ENCODE measurements at places on chromosomes 1 and 21.

GRCh38 chr1:165612062-165612461 is 19.0 kb upstream of the MGST3 start:
- DNase-seq, result no peak

DNA sequence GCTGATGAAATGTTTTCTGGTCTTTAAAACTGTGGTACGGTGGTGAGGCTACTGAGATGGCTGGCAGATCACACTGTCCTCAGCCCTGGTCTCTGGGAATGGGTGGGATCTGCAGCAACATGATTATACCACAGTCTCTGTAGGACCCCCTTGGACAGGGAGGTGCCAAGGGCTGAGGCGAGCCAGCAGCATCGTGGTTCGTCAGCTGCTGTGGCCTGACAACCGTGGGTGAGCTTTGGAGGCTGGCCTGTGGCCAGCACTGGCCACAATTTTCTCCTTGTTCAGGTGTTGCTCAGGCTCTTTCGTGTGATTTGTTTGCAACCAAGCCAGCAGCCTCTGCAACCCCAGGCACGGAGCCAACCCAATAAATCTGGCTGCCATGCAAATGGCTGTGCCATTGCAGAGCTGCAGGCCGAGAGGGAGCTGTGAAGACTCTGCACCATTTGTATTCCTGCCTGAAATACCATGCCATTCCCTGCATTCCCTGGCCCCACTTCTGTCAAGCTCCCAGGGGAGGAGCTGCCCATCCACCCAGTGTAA is 70.9 kb downstream of the PCP4 start:
- peak; percentile 41 for DNase-seq

- DNase-seq, result no peak
These were observed 453.2 kb downstream of the PTPRU start for GRCh38 chr1:29689372-29690030.

GRCh38 chr1:27770293-27770830 is 2.7 kb upstream of the STX12 start:
- no peak for DNase-seq

DNA sequence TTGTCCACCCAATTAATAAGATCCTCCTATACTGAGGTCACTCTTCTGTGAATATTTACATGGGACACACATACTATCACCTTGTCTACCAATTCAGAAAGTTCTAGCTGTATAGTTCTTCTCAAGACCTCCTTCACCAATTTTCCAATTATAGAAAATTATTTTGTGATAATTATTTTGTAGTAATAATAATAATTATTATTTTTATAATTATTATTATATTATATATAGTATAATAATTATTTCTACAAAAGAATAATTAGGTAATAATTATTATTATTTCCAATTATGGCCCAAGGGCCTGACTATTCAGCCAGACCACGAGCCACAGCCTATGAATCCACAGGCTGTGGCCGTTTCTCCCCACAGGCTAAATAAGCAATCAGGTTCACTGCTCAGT is 164.1 kb upstream of the IGSF21 start:
- no peak for DNase-seq

DNA sequence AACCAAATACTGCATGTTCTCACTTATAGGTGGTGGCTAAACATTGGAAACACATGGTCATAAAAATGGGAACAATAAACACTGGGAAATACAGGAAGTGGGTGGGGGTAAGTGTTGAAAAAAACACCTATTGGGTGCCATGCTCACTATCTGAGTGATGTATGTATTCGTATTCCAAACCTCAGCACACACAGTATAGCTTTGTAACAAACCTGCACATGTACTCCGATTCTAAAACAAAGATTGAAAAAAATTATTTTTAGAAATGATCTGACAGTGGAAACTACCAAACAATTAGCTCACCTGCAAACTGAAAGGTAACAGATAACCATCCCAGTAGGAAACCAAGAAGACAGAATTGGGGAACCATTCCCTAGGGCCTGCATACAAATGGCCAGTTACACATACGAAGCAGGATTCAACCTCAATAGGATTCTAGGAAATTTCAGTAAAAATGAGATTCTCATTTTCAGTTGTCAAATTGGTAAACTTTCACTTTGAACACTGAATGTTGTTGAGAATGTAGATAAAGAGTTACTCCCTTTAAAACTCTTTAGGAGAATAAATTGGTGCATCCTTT is 88.1 kb upstream of the LRRC8D start:
- no peak for DNase-seq

DNA sequence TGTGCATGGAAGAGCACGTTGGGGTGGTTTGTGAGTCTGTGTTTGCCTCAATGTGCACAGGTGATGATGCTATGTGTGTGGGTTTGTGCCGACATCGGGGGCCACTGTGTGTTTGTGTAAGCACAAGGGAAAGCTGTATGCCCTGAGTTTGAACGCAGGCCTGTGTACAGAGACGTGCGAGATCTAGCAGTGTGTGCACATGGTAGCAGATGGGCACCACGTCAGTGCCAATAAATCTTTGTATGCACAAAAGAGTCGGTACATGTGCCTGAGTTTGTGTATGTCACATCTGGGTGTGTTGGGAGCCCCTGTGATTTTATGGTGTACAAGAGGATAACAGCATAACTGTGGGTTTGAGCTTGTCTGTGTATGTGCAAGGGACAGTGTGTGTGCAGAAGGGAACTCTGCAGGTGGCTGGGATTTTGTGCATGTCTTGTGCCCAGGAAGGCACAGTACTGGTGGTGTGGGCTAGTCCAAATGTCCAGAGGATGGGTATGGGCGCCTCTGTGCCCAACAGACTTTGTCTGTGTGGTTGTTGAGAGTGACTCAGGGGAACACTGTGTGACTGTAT is 32.0 kb upstream of the WASF2 start:
- no peak for DNase-seq

Data from SHP77 treated with DMSO at 0.1 percent for 48 hours (cell line).